ENCODE measurements at places on chromosomes 5 and 9.

GRCh38 chr9:93112116-93112863, 16.3 kb downstream of the CARD19 start:
- no peak for DNase-seq

- DNase-seq: no peak
Observed at GRCh38 chr9:71858102-71858798, 52.7 kb downstream of the ABHD17B start.

- DNase-seq: no peak
Observed at GRCh38 chr9:136135326-136136126, 16.9 kb upstream of the TMEM250 start.

GRCh38 chr5:53480416-53481158, at the start of gene FST:
Gene FST, plus strand, starts transcription at chr5:53480629. Its CDS starts 163 bp downstream, at chr5:53480792.
- DNase-seq: no peak

DNA sequence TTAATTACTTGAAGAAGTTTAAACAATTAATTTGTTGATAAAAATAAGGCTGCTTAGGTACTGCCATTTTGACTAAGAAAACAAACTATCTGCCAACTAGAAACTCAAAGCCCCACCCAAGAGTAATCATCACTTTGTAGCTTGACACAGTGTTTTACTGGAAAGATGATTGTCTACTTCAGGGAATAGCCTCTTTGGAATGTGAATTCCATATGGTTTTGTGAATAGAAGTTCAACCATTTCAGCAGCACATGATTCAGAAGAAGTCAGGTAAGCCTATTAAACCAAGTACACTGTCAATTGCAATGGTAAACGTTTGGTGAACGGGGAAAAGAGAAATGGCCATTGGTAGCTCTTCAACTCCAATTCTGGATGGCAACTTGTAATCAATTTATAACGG, 55.2 kb downstream of the PLK2 start:
- DNase-seq: no peak

GRCh38 chr5:34536699-34537098, 119.4 kb upstream of the RAI14 start:
- DNase-seq: no peak
